Activated CD4-positive, alpha-beta T cell treated with anti-CD3 and anti-CD28 coated beads, Interleukin-2, amount 50 U/mL, for 4 hours (primary cell): ENCODE measurements at places on chromosomes 4 and X.

GRCh38 chr4:168631241-168632162, 134.7 kb downstream of the PALLD start:
- no peak for DNase-seq

DNA sequence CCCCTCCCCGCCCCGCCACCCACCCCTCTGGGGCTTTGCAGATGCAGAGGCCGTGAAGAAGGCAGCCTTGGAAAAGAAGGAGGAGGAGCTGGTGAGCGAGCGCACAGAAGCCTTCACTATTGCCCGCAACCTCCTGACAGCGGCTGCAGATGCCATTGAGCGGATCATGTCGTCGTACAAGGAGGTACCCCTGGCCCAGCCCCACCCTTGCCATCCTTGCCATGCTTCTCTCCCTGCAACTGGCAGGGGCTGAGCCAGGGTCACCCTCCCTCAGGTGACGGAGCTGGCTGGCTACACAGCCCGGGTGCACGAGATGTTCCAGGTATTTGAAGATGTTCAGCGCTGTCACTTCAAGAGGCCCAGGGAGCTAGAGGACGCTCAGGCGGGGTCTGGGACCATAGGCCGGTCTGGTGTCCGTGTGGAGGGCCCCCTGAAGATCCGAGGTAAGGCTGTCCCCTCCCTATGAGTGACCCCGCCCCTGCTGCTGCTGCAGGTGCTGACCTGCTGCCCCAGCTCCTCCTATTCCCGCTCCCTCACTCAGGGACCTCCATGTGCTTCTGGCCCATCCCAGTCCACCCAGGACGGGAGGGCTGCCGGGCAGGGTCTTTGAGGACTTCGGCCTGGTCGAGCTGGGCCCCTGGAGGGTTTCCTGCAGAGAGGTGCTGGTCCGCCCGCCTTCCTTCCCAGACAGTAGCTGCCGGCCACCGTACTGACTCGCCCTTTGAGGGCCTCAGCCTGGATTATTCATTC, 11.6 kb downstream of the ABCD1 start:
- DNase-seq, result no peak

DNA sequence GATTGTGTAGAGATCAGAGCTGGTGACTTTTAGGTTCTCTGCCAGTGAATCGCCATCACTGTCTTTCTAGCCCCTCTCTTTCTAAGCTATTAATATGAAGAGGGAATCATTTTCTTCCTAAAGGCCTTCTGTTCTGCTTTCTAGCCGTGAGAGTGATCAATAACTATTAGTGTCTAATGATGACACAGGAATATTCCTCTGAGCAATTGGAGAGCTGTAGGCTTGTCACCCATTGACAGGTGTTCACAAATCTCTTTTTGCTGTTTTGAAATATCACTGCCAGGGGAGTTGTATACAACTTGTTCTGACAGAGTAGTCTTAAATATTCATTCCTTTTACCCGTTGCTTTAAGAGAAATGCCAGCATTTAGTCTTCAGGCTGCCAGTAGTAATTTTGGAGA, 13.9 kb downstream of the FHIP1A start:
- no peak for DNase-seq

GRCh38 chr4:17098996-17099395, 200.6 kb upstream of the LDB2 start:
- no peak for DNase-seq
